ENCODE measurements at places on chromosomes 5 and 9.

DNA sequence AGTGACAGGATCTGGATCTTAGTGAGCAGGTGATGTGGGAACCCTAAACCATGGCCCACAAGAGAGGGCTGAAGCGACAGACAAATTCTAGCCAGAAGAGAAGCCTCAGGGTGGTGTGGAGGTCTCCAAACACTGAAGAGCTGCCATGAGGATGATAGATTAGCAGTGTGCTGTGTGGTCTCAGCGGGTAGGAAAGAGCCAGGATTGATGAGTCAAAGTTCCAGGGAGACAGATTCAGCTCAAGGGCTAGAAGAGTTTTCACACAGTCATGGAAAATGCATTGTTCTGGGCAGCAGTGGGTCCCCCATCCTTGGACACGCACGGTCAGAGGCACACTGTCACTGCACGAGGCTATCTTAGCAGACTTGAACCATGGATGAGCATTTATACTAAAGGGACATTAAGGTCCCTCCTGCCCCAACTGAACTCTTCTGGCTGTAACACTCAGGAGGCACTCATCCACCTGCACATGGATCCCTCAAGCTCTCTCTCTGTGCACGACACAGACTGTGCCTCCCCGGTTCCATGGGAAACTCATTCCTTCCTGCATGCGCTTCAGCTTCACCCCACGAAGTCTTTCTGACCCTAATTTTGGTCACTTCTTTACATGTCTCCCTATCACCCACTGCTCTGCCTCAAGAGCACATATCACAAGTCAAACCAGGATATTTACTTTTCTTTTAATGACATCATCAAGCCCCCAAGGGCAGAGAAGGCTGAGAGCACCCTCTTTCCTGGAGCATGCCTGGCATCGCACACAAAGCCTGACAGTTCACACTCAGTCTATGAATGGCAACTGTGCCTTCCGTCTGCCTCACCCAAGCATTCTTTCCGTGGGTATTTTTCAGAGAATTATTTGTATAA is 84.8 kb downstream of the TLE1 start:
- no peak for DNase-seq

DNA sequence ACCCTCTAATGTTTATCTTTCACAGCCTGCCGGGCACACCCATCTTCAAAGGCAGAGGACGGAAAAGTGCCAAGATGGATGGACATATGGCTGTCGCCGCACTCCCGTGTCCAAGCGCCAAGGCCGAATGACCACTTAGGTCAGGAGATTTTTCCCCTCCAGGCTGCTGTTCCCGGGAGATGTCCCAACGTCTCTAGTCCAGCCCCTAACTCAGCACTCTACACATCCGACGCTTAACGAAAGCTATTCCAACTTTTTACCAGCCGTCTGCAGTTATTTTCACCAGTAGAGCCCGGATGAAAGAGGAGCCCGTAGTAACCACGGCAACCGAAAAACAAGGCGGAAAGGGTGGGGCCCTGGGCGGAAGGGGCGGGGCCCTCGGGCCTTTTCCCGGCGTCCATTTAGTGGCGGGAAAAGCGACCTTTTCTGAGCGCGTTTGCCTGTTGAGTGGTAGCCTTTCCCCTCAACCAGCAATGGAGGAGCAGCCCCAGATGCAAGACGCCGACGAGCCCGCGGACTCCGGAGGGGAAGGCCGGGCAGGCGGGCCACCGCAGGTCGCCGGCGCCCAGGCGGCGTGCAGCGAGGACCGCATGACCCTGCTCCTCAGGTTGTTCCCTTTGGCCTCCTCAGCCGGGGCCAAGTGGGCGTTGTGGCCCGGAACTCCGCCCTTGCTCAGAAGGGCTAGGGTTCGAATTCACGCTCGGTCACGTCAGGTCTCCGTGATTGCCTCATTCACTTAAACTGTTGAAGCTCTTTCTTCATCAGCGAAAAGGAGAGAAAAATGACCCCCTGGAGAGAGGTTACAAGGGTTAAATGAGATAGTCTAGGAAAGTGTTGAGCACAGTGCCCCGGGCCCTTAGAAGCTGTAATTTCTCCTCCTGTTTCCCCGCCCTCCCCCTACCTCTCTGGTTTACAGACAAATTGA is at the start of gene CENPH:
TSS of gene CENPH (plus strand) at position 422 of the 925 bp plus-strand sequence. CDS start at position 474, 52 bp downstream.
- peak; percentile 70 for DNase-seq

DNA sequence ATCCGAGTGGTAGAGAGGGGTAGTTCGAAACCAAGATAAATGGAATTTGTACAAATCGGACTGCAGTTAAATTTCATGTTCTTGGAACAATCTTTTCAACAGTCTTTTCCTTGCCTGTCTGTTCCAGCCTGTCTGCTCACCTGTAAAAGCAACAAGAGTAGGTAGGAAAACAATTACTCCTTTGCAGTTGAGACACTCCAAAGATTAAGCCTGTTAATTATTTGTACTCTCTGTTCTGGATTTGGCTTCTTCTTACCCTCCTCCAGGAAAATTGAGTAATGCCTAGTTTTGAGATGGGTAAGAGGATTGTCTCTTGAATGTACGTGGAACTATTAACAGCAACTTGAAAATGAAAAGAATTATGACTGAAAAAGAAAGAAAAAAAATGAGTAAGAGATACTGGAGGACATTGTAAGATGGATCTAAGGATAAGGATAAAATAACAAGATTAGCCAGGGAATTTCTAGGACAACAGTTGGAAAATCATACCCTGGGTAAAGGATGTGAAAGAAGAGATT is 24.3 kb downstream of the SPAAR start:
- no peak for DNase-seq

DNA sequence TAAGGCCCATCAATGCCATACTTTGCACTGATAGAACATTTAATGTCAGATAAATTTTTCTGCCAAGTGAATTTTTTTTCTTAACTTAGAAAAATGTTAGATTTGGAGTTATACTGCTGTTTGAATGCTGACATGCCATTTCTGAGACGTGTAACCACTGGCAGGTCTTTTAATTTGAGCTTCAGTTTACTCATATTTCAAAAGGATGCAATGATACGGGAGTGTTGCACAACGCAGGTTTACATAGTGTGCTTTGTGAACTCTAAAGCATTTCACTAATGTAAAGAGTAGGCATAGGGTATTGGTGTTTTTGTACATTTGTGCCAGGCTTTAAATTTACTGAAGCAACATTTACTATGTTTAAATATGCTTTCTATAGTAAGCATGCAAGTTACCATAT is 4.2 kb downstream of the ZBTB43 start:
- DNase-seq, result no peak

DNA sequence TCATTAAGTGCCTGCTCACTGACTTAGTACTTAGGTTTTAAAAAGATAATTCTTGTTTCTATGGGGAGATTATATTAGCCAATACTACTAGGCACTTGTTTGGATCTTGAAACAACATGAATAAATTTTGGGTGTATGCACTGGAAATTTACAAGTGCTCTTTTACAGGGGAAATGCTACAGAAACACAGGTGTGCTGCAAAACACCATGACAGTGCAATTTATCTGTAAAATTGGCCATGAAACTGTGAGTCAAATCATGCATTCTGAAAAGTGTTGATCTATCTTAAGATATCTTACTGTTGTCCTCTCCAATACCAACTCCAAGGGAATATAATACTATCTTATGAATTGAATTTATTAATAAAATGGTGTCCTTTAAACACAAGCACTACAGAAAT is 12.1 kb upstream of the PCDHB1 start:
- DNase-seq, result no peak

- DNase-seq, result no peak
These were observed 28.8 kb downstream of the ANXA6 start for GRCh38 chr5:151128817-151129216.

DNA sequence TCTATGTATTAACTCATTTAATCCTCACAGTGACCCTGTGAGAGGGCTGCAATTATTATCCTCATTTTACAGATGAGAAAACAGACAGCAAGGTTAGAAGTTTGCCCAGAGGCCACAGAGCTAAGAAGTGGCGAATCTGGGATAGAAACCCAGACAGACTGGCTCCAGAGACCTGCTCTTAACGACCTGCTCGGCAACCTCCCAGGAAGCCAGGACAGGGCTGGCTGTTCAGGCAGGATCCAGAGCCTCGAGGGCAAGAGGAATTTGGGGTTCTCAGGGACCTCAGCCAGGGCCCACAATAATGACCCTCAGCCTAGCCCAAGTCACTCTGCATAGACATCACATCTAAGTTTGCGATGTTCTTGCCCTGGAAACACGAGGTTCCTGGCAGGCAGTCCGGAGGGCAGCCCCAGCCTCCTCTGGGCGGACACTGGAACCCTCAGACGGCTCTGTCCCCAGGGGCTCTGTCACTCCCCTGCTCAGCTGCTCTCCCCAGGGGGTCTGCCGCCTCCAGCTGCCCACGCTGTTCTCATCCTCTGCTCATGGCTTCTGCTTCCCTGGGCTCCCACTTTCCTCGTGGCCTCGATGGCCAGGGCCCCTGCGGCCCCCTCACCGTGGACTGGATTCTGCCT is 138.5 kb upstream of the ERCC6L2 start:
- DNase-seq, result no peak

DNA sequence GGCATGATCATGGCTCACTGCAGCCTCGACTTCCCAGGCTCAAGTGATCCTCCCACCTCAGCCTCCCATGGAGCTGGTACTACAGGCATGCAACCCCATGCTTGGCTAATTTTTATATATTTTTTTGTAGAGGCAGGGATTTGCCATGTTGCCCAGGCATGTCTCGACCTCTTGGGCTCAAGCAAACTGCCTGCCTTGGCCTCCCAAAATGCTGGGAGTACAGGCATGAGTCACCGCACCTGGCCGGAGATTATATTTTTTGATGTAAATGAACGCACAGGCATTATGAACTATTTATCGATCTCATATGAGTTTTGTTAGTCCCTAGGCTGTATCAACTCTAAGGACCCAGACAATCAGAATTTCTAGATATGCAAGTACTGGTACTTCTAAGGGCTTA is 25.5 kb upstream of the CEP120 start:
- no peak for DNase-seq

GRCh38 chr5:10133830-10134229 is 115.9 kb downstream of the ATPSCKMT start:
- no peak for DNase-seq

DNA sequence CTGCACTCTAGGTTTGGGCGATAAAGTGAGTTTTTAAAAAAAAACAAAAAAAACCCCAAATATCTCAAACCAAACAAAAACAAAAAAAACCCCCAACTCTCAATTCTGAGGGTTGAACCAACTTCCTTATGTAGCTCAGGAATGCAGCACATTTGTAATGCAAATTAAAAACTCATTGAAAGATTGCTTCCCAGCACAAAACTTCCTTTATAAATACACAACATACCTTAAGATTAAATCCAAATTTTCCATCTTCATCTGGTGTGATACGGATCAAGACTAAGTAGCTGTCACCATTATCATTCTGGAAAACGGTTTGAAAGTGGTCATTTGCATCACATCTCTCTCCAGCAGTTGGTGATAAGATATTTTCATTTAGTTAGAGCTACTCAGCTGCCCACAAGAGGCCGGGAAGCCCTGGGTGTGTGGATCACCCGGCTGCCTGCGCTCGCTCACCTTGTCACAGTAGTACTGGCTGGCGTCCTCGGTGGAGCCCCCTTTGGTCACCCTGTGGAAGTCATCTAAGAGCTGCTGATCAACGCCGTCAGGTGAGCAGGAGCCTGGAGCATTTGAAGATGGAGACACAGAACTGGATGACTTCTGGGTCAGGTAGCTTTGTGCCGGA is 88.2 kb downstream of the PTPN3 start:
- no peak for DNase-seq
